ENCODE measurements at places on chromosomes 7 and 10. TPM values are rescaled to one million over a fixed set of nuclear protein-coding genes. Genes with fewer than 3 reads are reported as not detected.

DNA sequence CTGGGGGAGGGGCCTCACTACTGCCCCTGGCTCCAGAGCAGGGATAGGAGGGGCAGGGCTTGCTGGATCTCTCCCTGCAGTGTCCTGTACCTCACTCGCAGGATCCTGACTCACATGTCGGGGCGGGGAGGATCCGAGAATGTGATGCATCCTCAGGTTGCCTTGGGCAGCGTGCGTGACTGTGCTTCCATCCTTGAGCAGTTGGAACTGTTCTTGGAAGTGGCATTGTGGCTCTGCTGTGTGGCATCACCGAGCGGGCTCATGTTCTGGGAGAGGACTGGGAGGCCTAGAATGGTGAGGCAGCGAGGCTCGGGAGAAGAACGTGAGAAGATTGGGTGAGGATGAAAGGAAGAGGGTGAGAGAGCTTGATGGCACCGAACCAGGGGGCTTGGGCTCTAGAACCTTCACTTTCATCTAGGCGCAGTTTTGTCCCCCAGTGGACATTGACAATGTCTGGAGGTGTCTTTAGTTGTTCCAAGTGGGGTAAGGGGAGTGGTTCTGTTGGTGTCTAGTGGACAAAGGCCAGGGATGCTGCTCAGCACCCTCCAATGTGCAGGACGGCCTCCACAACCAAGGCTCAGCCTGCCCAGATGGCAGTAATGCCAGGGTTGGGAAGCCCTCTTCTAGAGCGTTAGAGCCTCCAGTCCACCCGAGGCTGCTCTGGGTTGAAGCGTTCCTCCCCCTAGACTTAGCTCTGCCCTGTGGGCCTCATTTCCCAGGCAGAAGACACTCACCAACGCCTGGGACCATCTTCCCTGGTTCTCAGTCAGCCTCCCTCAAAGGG lies 8.4 kb downstream of the RARRES2 start:
- DNase-seq = no peak

GRCh38 chr10:92407305-92408016 lies 116.5 kb downstream of the MARCHF5 start:
- DNase-seq = no peak

DNA sequence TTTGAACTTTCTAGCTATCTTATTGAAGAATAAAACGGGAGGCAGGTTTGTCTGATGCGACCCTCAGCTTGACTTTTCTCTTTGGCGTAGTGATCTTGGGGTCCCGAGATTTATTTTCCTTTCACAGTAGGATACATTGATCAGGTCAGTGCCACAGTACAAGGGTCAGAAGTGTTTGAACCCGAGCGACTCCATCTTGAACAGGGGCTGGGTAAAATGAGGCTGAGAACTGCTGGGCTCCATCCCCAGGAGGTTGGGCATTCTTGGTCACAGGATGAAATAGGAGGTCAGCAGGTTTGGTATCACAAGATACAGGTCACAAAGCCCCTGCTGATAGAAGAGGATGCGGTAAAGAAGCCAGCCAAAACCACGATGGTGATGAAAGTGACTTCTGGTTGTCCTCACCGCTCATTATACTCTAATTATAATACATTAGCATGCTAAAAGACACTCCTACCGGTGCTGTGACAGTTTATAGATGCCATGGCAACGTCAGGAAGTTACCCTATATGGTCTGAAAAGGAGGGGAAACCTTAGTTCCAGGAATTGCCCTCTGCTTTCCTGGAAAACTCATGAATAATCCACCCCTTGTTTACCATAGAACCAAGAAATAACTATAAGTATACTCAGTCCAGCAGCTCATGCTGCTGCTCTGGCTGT lies 3.0 kb upstream of the TECPR1 start:
- DNase-seq = no peak

The ERVW-1 gene
- 0.15 TPM for total RNA-seq
